Esophagus squamous epithelium (tissue), 5 donors: ENCODE measurements at places on chromosomes 13 and 19.

- DNase-seq: no peak
Measured at GRCh38 chr13:29059800-29060199, 239.7 kb downstream of the MTUS2 start.

DNA sequence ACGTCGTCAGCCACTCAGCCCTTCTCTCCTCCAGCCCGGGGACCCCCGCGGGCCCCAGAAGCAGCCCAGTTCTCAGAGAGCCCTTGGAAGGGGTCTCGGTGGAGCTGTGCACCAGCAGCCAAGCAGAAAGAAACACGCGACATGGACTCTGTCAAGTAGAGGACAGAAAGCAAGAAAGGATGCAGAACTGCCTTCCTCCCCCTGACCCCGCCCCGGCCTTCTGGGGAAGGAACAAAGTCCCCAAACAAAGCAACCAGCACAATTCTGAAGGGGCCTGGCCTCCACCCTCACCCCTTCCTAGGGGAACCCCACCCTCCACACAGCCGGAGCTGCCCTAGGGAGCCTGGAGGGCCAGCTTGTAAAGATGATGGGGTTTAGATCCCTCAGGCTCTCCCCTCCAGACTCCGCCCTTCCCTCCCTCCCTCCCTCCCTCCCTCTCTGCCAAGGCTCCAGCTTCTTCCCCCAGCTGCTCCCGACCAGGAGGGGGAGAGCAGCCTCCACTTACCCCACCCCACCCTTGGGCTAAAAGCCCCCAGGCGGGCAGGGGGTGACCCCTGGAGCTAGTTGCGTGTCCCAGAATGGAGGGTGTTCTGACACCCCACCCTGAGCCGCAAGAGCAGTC lies 7.8 kb downstream of the LYL1 start:
- no peak for DNase-seq

DNA sequence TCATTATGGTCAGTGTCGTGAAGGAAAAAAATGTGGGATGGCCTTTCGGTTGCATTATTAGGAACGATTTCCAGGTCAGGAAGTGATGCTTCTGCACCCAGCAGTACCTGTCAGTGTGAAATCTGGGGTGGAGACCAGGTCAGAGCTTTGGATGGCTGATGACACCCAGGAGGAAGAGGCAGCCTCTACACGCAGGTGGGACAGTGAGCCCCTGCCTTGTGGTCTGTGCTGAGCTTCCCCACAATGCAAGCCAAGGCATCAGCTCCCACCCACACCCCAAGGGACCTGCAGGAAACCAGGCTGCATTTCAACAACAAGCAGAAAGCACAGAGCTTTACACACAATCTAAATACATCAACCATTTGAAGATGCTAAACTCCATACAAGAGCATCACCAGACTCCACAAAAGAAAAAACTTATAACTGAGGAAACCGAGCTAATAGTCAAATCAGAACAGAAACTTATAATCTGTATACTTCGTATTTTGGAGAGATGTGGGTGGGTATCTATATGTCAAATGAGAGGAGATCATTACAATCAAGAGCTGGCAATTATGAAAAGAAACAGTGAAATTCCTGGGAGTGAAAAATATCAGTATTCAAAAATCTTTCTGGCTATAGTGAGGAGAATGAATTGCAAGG lies 130.1 kb downstream of the ZDHHC20 start:
- DNase-seq: no peak

DNA sequence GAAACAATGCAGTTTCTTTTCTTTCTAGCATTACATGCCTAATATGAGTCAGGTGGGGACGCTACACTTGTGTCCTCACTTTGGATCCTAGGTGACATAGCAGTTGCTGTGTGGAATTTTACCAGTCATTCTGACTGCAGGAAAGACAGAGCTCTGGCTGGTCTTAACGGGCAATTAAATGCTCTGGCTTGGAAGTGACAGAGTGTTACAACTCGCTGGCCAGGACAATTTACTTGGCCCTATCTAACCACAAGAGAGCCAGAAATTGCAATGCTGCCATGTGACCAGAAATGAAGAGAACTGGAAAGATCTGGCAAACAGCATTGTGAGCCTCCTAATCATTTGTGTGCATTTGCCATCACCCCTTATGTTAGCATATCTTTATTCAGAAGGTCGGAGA lies 351.1 kb downstream of the DCT start:
- no peak for DNase-seq

GRCh38 chr19:35211545-35212230 lies 16.9 kb downstream of the FAM187B start:
- DNase-seq: no peak

DNA sequence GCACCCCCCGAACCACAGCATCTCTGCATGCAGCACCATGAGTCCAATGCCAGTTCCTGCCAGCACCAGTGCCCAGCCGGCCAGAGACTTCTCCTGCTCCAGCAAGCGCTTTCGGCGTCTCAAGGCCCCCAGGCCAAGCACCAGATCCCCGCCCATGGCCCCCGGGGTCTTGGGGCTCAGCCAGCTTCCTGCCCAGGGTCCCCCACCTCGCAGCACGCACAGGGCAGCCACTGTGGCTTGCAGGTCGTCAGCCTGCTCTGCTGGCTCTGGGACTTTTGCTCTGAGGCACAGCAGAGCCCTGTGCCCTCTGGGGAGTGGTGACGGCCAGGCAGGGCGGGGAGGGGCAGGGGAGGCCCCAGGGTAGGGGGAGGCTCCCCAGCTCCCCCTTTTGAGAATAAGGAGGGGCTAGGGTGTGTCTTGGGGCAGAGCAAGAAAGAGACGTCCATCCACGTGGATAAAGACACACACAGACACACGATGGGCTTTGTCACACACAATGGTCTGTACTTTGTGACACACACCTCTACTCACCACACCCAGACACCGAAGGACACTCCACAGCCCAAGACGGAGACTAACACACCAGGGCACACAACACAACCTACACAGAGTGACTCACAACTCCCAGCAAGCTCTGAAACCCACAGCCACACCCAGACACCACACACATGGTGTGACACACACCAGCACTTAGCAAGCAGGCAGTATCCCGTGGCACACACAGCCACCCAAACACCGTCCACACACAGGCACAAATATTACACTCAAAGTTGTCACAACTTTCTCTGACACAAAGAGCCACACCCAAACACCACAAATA lies at the start of gene KCNN4:
Gene KCNN4 (minus strand): TSS at position 268 of the 820 bp plus-strand sequence. CDS start 112 bp downstream, at position 156.
- peak; percentile 40 for DNase-seq

GRCh38 chr13:92256211-92256610 lies 857.8 kb downstream of the GPC5 start:
- DNase-seq: no peak

GRCh38 chr13:53782488-53782961 lies 753.9 kb downstream of the OLFM4 start:
- DNase-seq: no peak

DNA sequence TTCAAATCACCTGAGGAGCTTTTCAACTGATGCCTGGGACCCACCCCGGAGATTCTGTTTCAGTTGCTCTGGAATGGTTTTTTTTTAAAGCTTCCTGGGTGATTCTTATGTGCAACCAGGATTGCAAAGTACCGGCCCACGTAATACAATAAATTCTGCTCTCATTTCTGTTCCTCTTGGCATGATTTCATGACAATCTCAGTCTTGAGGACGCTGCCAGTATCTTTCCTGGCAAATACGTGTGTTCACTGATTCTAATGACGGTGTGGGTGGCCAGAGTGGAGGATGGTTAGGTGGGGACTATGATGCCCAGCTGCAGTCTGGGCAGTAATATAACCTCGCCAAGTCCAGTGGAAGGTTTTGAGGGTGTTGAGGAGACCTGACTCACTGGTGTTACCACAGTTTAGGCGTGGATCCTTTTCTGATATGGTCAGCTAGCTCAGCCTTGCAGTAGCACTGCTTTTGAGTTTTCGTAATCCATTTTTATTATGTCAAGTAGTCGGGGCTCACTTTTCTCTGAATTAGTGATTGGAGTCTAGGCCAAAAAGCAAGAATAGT lies 49.4 kb downstream of the FAM124A start:
- no peak for DNase-seq

GRCh38 chr13:97866346-97866745 lies 87.1 kb upstream of the IPO5 start:
- DNase-seq: no peak

DNA sequence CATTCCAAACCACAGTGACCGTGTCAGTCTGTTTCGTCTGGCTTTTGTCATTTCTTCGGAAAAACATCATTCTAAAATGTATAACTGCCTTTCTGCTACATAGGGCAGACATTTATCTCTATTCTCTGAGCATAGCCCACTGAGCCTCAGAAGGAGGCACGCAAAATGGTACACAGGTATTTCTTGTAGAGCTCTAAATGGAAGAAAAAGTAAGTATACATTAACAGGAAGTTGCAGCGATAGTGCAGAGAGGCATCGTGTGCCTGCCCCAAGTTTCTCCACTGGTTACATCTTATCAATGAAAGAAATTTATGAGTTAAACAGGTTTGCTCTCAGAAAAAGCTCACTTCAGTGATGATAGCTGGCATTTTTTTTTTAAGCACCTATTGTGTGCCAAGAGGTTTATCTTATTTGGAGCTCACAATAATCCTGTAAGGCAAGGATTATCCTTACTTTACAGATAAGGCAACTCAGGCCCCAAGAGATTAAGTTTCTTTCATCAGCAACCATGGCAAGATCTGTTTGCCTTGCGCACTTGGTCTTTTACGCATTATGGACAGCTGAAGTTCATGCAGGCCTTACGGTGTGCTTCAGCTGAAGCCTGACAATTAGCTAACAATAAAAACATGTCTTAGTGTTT lies 1.2 kb upstream of the RCBTB2 start:
- DNase-seq: no peak

DNA sequence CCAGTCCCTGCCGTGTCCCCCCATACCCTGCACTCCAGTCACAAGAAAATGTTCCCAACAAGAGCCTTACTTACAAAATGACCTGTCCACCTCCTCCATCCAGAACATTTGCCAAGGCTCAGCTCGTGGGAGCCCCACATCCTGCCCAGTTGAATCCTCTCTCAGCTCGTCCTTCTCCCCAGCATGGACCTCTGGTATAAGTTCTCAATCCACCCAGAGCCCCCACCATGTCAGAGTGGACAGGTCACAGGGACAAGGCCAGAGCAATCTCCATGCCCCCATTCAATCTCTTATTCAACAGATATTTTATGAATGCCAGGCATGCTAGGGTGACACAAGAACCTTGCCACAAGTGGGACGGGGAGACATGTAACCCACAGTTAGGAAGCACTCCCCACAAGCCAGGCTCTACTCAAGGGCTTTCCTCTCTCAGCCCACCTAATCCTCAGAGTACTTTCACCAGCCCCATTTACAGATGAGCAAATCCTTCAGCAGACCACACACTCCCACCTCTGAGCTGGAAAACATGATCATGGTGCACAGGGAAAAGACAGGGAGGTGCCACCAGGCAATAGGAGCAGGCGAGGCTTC lies 15.1 kb downstream of the DEDD2 start:
- DNase-seq: no peak

DNA sequence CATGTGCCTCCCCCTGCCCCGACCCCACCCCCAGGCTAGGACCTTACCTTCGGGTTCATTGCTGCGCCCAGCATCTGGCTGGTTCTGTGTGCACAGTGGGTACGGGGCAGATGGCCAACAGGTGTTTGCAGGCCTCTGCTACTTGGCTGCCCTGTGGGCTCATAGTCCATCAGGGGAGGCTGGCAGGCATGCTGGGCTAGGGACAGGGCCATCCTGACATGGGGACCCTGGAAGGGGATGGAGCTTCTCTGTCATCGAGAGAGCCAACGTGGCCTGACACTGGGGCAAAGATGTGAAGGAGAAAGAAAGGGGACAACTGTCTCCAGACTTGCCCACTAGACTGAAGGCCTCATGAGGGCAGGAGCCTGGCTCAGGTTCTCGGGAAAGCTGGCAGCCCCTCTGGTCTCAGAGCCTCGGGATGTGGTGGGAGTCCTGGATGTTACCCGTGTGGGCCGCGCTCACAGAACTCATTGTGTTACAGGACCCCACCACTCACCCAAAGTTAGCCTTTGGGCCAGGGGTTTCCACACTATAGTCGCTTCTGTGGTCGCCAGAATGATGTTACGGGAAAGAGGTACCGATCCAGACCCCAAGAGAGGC lies 4.7 kb downstream of the ZNF536 start:
- DNase-seq: no peak

DNA sequence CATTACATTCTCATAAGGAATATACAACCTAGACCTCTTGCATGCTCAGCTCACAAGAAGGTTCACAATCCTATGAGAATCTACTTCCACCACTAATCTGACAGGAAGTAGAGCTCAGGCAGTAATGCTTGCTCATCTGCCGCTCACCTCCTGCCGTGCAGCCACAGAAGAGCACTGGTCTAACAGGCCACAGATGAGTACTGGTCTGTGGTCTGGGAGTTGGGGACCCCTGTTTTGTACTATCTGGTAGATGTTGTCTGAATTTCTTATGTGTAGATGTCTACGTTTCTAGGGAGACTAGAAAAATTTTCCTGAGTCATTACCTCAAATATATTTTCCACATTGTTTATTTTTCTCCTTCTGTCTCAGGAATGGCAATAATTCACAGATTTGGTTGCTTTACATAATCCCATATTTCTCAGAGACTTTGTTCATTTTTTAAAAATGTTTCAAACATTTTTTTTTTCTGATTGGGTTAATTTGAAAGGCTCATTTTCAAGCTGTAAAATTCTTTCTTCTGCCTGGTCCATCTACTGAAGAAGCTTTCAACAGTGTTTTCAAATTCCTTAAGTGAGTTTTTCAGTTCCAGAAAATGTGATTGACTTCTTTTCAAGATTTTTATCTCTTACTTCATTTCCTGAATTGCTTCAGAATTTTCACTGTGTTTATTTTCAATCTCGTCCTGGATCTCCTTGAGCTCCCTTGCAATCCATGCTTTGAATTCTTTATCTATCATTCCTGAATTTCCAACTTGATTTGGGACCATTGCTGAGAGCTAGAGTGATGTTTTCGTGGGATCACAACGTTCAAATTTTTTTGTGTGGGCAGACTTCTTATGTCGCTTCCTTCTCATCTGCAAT lies 1322.2 kb downstream of the PCDH9 start:
- no peak for DNase-seq

- DNase-seq: no peak
Measured at GRCh38 chr13:110179116-110179856, 127.7 kb downstream of the COL4A1 start.

DNA sequence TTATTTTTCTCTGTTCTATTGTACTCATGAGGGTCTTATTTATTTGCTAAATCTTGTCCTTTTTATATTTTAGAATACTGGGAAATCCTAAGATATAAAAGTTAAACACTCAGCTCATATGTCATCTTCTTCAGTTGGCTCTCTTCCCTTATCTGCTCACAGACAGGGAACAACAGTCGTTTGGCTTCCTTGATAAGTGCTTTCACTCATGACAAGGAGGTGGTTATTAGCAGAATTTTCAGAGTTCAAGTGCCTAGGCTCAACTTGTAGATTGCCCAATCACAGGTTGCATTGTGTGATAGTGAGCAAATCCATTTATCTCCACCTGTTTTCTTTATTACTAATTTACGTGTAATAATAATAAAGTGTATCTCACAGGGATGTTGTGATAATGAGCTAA lies 620.3 kb upstream of the PCDH20 start:
- no peak for DNase-seq

DNA sequence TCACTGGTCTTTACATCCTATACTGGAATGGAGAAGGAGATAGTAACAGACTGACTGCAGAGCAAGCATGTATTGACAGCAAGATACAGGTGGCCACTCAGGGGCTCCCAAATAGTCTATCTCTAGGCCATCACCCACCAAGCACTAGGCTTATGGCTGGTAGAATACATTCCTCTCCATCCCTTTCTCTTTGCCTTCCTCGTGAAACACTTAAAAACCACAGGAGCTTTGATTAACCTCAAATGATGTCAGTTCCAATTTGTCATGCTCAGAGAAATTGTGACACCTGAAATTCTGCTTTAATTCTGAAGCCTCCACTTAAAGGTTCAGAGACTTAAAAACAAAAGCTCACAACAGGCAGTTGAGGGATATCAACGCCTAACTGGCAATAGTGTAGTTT lies 17.2 kb downstream of the ENOX1 start:
- DNase-seq: no peak

GRCh38 chr19:13164343-13165161 lies 14.3 kb downstream of the IER2 start:
- no peak for DNase-seq
